ENCODE measurements at places on chromosomes 1 and 21. TPM values are rescaled to one million over a fixed set of nuclear protein-coding genes. Genes with fewer than 3 reads are reported as not detected.
A peak's percentile ranks its signal among the peaks of the same experiment; 100 is the strongest.

DNA sequence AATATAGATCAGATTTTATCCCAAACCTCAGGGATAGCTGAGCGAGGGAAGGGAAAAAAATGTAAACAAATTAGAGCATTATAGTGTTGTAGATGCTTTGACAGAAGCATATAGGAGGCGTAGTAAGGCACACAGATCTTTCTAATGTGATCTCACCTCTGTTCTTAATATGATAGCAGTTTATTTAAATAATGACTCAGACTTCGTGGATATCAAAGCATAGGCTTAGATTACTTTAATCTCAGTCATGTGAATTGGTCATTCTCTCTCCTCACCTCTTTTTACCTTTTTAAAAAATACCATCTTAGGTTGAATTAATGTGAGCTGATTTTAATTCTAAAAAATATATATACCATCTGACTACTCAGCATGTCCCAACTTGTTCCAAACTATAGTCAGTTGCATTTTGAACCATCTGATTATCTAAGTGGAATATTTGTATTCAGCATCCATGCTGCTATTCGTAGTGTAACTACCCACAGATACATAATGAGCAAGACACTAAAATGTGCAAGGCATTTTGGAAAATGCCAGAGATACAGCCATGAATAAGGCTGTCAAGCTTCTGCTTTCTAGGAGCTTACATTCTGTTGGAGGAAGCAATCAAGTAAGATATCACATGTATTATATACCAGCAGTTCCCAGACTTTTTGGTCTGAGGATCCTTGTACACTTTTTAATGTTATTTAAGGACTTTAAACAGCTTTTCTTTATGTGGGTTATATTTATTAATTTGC lies 76.7 kb downstream of the OSBPL9 start:
- peaks cover 23% of the 10 kb centered on the region for H3K4me1 ChIP-seq
- no peaks in the 10 kb centered on the region for H3K27me3 ChIP-seq
- no peak for DNase-seq
- H3K4me3 ChIP-seq, result no peak overlapping the region
- no peaks in the 10 kb centered on the region for H3K36me3 ChIP-seq

PRDM2 gene
- total RNA-seq, result 50.6 TPM

TTC39A gene
- 34.9 TPM for total RNA-seq

DNA sequence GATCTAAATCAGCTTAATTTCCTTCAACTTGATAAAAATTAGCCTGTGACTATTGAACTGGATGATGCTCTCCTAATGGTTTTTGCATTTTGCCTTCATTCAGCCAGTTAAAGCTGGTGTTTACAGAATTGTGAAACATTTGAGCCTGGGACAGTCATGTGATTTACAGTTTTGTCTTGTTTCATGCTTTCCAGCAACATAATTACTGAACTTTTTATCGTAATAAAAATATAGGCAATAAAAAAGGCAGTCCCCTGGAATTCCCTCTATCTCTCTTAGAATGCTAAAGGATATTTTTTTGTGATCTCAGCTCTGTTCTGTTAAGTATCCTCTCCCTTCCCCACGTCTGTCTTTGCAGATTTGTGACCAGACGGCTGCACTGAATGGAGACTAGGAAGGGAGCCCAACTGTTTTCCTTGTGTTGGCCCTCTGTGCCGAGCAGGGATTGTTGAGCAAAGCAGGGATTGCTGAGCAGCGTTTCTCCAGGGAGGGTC lies 70.3 kb upstream of the RGL1 start:
- no peak for DNase-seq
- H3K36me3 ChIP-seq, result no peaks in the 10 kb centered on the region
- no peaks in the 10 kb centered on the region for H3K27me3 ChIP-seq
- H3K27ac ChIP-seq, result peak overlapping the region; percentile 9
- no peak overlapping the region for H3K4me3 ChIP-seq

FCAMR gene
- not detected for total RNA-seq
